ENCODE measurements at places on chromosomes 11 and 22. TPM values are rescaled to one million over a fixed set of nuclear protein-coding genes. Genes with fewer than 3 reads are reported as not detected.

- H3K27me3 ChIP-seq = no peaks in the 10 kb centered on the region
- DNase-seq = no peak
- H3K4me3 ChIP-seq = no peak overlapping the region
- no peak overlapping the region for H3K27ac ChIP-seq
Measured at GRCh38 chr22:46887978-46888377, 125.5 kb downstream of the TBC1D22A start.

DNA sequence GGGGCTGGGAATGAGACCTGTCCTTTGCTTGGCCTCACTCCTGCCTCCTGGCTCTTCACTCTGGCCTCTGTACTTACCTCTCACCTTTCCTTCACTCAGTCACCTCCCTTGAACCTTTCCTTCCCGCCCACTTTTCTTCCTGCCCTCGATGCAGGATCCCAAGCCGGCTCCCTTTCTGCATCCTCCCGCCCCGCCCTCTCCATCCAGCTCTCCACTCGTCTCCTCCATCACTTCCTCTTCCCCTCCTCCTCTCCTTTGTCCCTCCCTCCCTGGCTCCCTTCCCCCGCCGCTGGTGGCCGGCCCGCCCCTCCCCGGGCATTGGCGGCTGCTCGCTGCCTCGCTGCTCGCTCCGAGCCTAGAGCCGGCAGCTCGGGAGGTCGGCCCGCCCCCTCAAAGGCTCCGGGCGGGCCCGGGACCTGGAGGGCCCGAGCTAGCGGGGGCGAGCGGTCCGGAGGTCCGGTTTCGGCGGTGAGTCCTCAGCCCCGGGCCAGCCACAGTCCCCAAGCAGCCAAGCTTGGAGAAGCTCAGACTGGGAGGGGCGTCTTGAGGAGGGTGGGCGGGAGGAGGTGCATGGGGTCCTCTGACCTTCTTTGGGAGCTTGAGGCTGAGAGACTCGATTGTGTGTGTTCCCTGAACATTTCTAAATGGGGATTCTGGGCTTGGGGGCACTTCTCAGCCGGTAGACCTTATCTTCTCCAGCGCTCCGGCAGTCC is 13.8 kb downstream of the PHLDB1 start:
- peak overlapping the region; percentile 78 for H3K27ac ChIP-seq
- peak overlapping the region; percentile 30 for H3K4me3 ChIP-seq
- H3K27me3 ChIP-seq = no peaks in the 10 kb centered on the region
- DNase-seq = peak; percentile 87
- H3K36me3 ChIP-seq = peaks cover 11% of the 10 kb centered on the region

GRCh38 chr11:3120071-3120792 is 44.9 kb downstream of the OSBPL5 start:
- no peak overlapping the region for H3K27ac ChIP-seq
- no peak overlapping the region for H3K4me3 ChIP-seq
- peaks cover 27% of the 10 kb centered on the region for H3K4me1 ChIP-seq
- H3K36me3 ChIP-seq = no peaks in the 10 kb centered on the region
- DNase-seq = peak; percentile 58
- H3K27me3 ChIP-seq = no peaks in the 10 kb centered on the region

- H3K36me3 ChIP-seq = no peaks in the 10 kb centered on the region
- H3K27ac ChIP-seq = no peak overlapping the region
- DNase-seq = no peak
- H3K27me3 ChIP-seq = peaks cover 38% of the 10 kb centered on the region
Measured at GRCh38 chr22:49701380-49702067, 126.1 kb downstream of the BRD1 start.

Gene SLC16A8
- 0.97 TPM for polyA plus RNA-seq

DNA sequence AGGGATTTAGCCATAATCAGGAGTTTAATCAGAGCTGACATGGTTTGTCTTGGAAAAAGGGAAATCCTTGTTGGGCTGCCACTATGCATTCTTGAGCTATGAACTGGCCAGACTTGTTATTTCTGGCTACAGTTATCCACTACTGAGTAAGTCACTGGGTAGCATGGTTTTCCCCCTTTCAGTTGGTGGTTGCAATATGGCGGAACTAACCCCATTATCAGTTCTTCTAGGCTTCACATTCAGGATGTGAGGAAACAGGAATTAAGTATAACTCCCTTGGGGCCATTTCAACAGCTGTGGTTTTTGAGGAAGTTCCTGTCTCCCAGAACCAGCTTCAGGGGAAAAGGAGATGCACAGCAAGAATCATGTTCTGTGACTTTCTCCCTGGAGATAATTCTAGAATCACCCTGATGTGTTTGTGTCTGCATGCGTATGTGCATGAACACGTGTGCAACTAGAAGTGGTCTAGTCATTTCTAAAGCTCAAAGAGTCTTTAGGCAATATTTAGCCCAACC is 103.0 kb upstream of the CD44 start:
- H3K36me3 ChIP-seq = no peaks in the 10 kb centered on the region
- peaks cover 40% of the 10 kb centered on the region for H3K4me1 ChIP-seq
- H3K4me3 ChIP-seq = no peak overlapping the region
- no peaks in the 10 kb centered on the region for H3K27me3 ChIP-seq

Data from spleen (tissue), 13 donors.